ENCODE measurements at places on chromosomes 7 and 10.
A peak's percentile ranks its signal among the peaks of the same experiment; 100 is the strongest.

GRCh38 chr7:129911790-129912189, 41.0 kb downstream of the UBE2H start:
- DNase-seq: no peak

DNA sequence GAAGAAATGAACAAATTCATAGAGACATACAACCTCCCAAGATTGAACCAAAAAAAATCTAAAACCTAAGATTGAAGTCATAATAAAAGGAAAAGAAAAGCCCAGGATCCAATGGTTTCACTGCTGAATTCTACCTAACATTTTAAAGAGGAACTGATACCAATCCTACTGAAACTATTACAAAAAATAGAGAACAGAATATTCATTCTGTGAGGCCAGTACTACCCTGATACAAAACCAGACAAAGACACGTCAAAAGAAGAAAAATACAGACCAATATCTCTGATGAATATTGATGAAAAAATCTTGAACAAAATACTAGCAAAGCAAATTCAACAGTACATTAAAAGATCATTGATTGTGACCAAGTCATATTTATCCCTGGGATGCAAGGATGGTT, 128.5 kb upstream of the STEAP1 start:
- DNase-seq: no peak

- DNase-seq: no peak
These were observed 17.6 kb downstream of the ANXA11 start for GRCh38 chr10:80187465-80188409.

DNA sequence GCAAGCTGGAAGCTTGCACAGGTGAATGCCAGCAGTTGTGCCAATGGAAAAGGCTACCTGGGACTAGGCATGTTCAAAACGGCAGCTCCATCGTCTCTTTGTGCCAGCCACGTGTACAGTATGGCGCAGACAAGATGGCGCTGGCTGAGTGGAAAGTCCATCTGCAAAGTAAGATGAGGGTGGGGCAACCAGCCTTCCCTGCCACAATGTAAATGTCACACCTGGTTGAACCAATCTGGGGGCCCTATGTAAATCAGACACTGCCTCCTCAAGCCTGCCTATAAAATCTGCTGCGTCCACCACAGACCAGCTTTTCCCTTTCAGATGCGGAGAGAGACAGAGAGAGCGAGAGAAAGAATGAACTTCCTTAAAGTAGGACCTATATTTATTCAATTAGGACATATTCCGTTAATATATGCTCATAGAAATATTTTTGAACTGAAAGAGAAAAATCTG, 18.5 kb upstream of the C7orf33 start:
- DNase-seq: no peak

- DNase-seq: no peak
These were observed 246.7 kb downstream of the FGFR2 start for GRCh38 chr10:121351540-121351939.

DNA sequence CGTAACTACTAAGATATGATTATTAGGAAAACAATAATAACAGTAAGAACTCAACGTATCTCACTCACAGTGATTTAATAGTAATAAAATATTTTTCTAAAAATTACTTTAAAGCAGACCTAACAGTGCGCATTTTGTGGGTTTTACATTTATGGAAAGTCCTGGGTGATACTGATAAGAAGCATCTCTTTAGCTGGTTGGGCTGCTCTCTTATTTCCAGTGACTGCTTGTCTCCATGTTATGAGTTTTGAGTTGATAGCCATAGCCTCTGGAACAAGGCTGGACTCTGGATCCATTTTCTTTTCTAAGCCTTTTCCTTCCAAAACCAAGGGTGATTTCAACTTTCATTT, 29.5 kb upstream of the INHBA start:
- no peak for DNase-seq

DNA sequence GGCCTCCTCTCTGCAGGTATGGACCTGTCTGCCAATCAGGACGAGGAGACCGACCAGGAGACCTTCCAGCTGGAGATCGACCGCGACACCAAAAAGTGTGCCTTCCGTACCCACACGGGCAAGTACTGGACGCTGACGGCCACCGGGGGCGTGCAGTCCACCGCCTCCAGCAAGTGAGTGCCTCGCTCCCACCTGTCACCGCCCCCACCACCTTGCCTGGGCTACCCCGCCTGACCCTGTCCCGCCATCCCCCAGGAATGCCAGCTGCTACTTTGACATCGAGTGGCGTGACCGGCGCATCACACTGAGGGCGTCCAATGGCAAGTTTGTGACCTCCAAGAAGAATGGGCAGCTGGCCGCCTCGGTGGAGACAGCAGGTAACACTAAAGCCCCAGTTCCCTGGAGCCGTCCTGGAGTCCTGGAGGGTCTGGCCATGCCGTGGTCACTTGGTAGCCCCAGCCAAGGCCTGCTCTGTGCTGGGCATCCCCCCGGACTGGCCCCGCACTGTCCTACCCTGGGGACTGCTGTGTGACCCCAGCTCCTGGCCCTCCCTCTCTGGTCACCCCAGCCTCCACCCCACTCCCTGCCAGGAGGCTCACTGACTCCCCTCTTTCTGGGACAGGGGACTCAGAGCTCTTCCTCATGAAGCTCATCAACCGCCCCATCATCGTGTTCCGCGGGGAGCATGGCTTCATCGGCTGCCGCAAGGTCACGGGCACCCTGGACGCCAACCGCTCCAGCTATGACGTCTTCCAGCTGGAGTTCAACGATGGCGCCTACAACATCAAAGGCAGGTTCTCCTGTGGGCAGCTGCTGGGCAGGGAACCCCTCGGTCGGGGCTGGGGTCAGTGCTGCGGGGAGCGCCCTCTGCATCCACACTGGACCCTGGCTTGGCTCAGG, 178.0 kb downstream of the RNF216 start:
- no peak for DNase-seq

- DNase-seq: no peak
These were observed 118.4 kb upstream of the ANK3 start for GRCh38 chr10:60508037-60508436.

DNA sequence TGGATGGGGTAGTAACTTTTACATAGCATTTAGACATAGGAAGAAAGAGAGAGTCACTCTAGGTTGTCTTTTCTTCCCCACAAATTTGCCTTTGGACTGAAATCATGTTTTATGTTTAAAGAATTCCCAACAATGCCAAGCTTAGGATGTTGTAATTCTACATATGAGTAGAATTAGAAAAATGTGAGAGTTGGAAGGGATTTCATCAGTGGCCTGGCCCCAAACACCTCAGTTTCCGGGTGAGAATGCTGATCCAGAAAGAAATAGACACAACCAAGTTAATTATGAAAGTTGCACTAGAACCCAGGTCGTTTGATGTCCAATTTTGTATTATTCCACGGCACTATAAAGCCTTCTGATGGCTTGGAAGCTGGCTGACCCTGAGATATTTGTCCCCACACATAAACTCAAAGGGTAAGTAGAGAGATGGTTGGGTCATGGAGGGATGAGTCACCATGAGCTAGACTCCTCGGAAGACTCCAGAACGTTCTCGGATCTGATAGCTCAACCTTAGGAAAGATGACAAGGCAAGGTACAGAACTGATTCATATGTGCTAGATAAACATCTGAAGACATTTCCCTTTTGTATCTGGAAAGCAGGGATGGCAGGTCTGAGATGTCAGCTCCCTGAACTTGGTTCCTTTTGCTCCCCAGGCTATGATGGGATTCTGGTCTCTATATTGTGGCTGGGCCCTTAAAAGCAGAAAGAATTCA, 48.8 kb upstream of the SLC35B4 start:
- no peak for DNase-seq

GRCh38 chr7:101121991-101122932, 4.6 kb upstream of the SERPINE1 start:
- DNase-seq: no peak

DNA sequence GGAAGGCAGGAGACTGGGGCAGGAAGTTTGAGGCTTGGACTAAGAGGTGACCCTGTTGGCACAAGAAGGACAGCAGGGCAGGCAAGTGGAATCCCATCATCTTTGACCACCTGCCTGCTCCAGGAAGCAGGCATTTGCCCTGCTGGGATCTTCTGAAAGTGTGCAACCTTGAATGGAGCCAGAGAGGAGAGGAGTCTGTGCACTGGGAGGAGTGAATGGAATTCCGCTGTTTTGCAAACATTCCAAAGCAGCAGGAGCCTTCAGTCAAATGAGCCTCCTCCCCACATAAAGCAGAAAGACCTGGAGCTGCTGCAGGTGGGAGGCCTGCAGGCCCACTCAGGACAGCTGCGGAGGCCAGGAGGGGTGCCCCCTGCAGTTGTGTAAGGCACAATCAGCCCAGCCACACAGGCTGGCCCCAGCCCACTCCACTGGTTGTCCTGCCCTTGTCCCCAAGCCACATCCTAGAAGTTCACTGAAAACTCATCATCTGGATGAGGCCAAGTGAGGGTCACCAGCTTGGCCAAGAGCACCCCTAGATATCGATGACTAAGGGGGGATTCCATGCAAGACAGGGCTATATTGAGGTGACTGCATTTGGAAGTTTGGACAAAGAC, 249.5 kb downstream of the RPS24 start:
- no peak for DNase-seq

GRCh38 chr7:84002348-84002747, 192.2 kb downstream of the SEMA3A start:
- DNase-seq: no peak

GRCh38 chr10:101280511-101280910, 51.2 kb upstream of the LBX1 start:
- DNase-seq: no peak

GRCh38 chr7:152231089-152231488, 204.7 kb downstream of the KMT2C start:
- no peak for DNase-seq

- no peak for DNase-seq
These were observed 239.6 kb downstream of the PHF14 start for GRCh38 chr7:11213266-11213665.

GRCh38 chr7:151818674-151819519, 58.0 kb downstream of the PRKAG2 start:
- no peak for DNase-seq

DNA sequence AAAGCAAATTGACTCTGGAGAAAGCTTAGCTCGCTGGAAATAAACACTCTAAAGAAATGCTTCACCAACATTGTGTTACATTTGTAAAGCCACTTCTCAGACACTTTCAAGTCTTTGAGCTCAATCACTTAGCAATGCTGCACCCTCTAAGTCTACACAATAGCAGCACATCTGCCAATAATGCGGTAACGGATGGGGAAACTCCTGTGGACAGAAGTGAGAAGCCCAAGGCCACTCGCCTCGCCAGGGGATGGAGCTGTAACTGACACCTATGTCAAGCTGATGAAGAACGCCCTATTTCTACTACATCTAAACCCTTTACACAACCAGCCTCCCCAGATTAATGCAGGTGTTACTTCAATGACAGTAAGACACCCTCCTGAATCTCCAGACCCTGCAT, 167.7 kb downstream of the SFMBT2 start:
- DNase-seq: no peak

- DNase-seq: peak; percentile 71
These were observed 32.6 kb downstream of the DUSP5 start for GRCh38 chr10:110530131-110530831.

DNA sequence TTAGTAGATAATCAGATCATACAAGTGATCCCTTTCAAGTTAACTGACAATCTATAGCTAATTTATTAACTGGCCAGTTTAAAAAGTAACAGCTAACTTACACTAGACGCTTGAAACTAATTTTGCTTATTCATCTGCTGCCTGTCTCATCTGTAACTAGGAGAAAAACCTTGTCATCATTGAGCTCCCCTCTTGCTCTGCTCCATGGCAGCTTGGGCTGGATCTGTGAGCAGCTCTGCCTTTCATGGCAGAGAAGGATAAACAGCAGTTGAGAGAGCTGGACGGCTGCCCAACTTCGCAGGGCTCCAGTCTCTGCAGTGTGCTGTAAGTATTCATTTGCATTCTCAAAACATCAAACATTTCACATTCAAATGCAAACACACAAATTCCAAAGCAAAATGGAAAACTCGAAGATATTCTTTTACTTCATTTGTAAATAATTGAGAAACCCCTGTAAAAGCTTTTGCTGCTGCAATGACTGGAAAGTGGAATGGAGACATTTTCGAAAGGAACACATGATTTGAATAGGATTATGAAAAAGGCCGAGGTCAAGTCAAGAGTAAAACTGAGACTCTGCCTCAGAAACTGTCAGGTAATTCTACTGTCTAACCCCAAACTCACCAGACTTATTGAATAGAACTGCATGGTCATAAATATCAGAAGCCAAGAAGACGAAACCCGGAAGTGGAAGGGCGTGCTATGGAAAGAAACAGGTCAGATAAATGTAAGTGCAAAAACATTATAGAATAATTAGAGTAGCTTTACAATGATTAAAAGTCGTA, 17.6 kb downstream of the SLC35B4 start:
- DNase-seq: no peak

- peak; percentile 59 for DNase-seq
These were observed 85.2 kb downstream of the HGF start for GRCh38 chr7:81684514-81685269.

GRCh38 chr10:21166557-21167287, 269.6 kb upstream of the NEBL start:
- DNase-seq: no peak

- DNase-seq: no peak
These were observed 163.3 kb downstream of the RPS24 start for GRCh38 chr10:78196964-78197363.

DNA sequence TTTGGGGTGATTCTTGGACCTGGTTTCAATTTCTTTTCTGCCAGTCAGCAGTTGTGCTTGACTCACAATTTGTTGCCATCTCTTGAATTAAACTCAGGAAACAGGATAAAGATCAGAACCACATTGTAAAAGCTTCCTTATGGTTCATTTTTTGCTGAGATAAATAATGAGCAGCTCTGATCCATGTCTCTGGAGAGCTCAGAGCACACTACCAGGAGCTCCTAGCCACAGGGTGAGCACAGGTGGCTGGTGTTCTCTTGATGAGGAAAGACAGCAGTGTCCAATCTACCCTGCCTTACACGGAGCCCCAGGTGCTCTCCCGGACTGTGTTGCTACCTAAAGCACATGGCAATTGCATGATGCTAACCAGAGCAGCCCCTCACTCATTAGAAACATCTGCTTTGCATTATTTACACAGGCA, 17.2 kb upstream of the FAM170B start:
- DNase-seq: no peak

DNA sequence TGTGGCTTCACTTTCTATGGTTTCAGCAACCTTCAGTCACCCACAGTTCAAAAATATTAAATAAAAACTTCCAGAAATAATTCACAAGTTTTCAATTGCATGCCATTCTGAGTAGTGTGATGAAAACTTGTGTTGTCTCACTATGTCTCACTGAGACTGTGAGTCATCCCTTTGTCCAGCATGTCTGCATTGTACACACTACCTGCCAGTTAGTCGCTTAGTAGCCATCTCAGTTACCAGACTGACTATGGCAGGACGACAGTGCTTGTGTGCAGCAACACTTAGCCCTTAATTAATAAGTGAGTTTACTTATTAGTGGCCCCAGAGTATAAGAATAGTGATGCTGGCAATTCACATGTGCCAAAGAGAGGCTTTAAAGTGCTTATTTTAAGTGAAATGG, 22.5 kb downstream of the CCDC186 start:
- DNase-seq: no peak

DNA sequence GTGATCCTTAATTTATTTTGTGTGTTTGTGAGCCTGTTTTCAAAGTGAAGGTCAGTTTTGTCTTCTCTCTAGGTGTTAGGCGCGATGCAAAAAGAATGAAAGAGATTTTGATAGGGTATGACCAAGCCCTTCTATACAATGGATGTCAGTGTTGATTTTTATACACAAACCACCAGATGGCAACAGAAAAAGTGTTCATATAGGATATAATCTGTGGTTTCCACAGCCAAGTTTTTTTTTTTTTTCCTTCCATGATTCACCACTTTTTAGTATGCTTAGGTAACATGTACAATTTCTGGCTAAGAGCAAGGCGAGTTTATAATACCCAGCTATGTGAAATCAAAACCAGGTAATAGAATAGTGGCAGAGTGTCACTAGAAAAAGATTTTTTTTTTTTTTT, 8.1 kb downstream of the SDK1 start:
- DNase-seq: peak; percentile 29

GRCh38 chr10:112229096-112229495, 45.5 kb upstream of the GPAM start:
- DNase-seq: no peak
